Activated T-cell treated with anti-CD3 and anti-CD28 coated beads for 4 hours (primary cell): ENCODE measurements at places on chromosomes 13 and 19.

DNA sequence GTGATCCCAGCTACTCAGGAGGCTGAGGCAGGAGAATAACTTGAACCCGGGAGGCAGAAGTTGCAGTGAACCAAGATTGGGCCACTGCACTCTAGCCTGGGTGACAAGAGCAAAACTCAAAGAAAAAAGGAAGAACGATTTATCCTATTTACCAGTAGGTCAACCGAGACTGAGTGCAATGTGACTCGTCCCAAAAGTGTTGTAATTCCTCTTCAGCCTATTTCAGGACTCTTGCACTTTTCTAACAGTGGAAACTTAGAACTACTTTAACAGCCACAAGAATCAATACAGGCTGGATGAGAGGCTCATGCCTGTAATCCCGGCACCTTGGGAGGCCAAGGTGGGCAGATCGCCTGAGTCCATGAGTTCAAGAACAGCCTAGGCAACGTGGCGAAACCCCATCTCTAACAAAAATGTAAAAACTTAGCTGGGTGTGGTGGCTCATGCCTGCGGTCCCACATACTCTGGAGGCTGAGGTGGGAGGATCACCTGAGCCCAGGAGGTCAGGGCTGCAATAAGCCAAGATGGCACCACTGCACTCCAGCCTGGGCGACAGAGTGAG lies 4.3 kb upstream of the NR1H2 start:
- no peak for DNase-seq

- DNase-seq: no peak
Observed at GRCh38 chr13:94327318-94327717, 152.2 kb downstream of the DCT start.

DNA sequence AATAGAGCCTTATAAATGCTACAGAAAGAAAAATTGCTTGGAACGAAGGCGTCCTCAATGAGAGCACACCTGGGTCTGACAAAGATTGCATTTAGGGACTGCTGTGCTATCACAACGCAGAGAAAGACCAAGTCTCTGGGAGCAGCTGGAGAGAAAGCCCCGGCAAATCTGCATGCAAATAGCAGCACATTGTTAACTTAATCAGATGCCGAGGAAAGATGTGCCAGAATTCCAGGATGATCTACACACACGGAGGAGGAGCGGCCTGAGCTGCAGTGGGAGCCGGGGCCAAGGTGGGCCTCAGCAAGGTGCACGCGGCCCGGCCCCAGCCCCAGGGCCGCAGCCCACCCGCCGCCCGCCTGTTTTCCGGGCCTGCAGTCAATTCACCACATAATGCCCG lies 1.4 kb downstream of the ZNF536 start:
- no peak for DNase-seq

DNA sequence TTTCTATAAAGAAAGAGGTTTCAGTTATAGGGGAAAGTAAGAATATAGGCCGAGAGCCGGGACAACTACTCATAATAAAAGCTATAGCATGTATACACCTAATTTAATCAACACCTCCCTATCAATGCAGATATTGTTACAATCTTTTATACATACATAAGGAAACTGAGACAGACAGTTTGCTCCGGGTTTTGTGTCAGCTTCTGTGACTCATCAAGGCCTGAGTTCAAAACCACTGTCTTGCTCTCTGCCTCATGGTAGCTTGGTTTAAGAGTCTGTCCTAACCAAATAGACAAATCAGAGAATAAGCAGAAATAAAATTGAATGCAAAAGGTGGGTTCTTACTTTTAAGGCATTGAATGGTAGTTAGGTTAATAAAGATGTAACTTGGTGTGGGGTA lies 222.9 kb downstream of the GGACT start:
- no peak for DNase-seq

GRCh38 chr13:84121456-84121855 lies 239.2 kb upstream of the SLITRK1 start:
- no peak for DNase-seq

- no peak for DNase-seq
Observed at GRCh38 chr13:110916301-110917142, 1.7 kb upstream of the ANKRD10 start.

- no peak for DNase-seq
Observed at GRCh38 chr19:46945694-46946489, 73.7 kb upstream of the NPAS1 start.

- no peak for DNase-seq
Observed at GRCh38 chr19:41156207-41156606, 36.8 kb upstream of the CYP2S1 start.

- no peak for DNase-seq
Observed at GRCh38 chr13:54912367-54912766, 1883.8 kb downstream of the OLFM4 start.

- no peak for DNase-seq
Observed at GRCh38 chr13:100798739-100799361, 124.3 kb upstream of the TMTC4 start.

DNA sequence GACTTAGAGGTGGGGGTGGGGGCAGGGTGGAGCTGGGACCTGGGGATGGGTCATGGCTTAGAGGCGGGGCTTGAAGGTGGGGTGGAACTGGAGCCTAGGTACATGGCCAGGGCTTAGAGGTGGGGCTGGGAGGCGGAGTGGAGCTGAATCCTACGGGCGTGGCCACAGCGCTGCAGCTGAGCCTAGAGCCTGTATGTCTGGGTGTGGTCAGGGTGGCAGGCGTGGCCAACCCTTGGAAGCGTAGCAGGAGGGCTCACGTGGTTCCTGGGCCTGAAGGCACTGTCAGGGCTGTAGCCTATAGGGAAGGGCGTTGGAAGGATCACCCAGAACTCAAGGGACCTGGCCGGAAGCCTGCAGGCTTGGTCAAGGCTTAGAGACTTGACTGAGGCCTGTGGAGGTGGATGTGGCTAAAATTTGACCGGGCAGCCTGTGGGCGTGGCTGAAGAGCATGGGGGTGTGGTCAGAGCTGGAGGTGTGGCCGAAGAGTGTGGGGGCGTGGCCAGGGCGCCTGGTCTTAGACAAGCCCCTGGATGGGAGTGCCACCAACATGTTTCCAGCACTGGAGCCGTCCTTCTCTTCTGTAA lies 24.3 kb downstream of the COLGALT1 start:
- DNase-seq: no peak

DNA sequence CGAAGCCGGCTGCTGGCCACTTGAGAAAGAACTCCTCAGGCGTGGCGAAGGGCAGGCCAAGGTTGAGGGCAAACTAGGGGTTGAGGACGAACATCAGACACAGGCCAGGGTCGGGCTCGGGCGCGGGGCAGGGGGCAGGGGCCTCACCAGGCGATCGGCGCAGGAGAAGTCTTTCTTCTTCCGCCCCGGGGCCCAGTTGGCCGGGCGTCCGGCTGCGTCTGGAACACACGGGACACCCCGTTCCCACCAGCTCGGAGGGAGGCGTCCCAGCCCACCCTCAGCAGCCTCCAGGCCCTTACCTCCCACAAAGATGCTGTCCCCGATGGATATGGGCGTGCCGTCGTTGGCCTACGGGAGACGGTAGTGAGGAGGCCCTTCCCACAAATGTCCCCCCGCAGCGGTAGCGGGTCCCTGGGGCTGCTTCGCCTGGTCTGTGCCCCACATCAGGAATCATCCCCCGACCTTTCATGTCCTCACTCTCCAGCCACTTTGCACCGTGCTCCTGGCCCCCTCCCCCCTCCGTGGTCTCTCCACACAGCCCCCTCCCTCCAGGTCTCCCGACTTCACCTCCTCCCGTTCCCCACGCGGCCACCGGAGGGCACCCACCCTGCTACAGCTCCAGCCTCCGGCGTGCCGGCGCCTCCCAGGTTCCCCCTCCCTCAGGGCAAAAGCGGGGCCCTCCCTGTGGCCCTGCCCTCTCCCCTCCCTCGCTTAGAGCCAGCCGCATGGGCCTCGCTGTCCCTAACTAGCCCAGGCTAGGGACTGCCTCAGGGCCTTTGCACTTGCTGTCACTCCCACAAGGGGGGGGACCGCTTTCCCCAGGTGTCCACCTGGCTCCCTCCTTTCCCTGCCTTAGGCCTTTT lies 4.8 kb downstream of the PNKP start:
- no peak for DNase-seq

DNA sequence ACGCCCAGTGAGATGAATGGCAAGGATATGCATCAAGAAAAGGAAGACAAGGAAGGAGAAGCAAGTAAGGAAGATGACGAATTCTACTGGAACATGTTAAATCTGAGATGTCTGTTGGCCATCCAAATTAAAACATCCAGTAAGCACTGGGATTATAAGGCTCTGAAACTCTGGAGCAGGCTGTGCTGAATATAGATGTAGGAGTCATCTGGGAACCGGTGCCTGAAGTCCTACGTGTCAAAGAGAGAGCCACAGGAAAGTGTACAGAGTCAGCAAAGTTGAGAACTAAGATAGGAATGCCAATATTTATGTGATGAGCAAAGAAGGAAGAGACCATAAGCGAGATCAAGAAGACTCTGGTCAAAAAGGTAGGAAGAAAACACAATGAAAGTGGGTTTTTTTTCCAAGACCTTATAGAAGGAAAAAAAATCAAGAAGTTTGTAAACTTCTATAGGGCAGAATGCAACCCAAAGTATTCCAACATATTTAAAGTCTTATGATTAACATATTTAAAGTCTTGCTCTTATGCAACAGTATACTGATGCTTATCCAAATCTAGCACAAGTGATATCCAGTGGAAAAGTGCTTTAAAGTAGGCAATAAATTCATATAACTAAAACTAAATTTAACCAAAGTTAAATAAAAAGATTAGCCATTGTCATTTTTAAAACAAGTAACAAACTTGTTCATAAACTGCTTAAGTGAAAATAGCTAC lies 51.2 kb upstream of the EEF1AKMT1 start:
- DNase-seq: no peak

GRCh38 chr13:82654861-82655855 lies 1227.1 kb downstream of the SLITRK1 start:
- DNase-seq: no peak

- no peak for DNase-seq
Observed at GRCh38 chr19:35419046-35419445, 29.0 kb upstream of the FFAR2 start.

GRCh38 chr13:59975807-59976435 lies 187.8 kb downstream of the DIAPH3 start:
- DNase-seq: no peak

- DNase-seq: no peak
Observed at GRCh38 chr13:75365724-75366173, 116.2 kb downstream of the TBC1D4 start.

GRCh38 chr19:6113616-6114188 lies 3.4 kb upstream of the RFX2 start:
- no peak for DNase-seq

DNA sequence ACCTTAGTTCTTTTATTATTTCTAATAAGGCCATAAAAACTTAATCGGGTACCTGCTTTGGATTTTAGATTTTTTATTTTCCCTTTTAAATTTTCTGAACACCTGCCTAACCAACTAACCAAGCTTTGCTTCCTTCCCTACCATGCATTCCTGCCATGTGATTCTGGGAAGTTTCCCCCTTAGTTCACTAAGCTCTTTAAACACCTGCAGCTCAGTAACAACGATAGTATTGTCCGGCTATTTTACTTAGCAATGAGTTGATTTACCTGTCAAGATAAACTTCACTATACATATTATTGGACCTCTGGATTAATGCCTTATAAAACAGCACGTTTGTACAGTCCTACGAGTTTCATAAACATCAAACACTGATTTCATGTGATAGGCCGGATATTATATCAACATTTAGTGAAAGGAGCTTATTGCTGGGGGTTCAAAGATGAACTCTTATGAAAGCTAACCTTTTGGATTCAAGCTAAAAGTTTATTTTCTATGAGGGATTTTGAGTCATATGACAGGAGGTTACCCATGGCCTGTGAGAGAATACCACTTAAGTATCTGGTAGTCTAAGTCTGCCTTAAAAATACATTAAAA lies 81.0 kb upstream of the STARD13 start:
- DNase-seq: no peak

DNA sequence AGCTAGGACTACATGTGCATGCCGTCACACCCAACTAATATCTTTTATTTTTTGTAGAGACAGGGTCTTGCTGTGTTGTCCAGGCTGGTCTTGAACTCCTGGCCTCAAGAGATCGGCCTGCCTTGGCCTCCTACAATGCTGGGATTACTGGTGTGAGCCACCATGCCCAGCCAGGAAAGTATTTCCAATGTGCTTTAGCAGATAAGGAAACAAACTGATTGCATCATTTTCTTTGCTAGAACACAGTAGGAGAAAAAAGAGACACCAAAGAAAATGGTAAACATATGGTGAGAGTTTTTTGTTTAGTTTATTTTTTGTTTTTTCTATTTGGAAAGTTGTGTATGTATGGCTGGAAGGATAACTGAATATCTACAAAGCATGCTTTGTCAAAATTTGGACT lies 46.9 kb upstream of the AKAP11 start:
- no peak for DNase-seq

DNA sequence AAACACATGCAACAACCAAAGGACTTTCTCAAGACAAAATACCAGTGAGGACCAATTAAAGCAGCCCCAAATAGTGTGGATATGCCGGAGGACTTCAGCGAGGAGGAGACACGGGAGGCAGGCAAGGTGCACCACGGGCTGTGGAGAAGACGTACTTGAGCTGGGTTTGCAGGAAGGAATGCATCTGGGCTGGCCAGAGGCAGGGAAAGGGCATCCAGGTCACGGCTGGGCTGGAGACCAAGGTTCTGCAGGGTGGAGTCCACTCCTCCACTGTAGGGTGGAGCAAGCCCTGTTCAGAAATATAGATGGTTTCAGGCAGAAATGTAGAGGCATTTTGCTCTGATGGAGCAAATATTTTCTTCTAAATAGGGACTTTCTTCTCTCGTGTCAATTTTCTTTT lies 36.6 kb upstream of the MEDAG start:
- no peak for DNase-seq

DNA sequence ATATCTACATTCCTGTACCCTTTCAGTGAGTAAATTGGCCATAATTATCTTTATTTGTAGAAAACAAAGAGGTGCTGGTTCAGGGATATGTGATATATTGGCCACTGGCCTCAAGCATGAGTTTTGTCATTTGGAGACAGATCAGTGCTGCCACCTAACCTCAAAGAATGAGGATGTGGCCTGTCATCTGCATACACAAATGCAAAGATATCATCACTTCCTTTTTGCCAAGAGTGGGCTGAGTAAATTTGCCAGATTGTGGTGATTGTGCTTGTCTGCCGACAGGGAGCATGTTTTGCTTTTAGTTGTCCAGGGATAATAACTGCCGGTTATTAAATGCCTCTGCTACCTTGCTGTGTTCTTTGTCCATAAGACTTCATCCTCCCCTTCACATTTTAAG lies 44.2 kb downstream of the WASF3 start:
- no peak for DNase-seq

DNA sequence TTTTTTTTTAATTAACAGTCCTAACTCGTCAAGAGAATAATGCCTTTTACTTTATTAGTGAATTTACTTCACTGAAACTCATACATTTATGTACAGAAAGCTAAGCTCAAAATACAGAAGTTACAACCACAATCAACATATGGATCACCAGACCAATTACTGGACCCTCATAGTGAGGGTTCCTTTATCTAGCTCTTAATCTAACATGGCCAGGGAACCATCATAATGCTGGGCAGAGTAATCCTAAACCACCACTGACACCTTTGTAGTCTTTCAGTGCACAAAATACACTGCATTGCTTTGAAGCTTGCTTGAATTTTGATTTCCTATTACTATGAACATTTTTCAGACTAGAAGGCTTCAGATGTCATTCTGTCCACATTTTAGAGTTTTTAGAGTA lies 1406.6 kb upstream of the PCDH9 start:
- no peak for DNase-seq

- DNase-seq: no peak
Observed at GRCh38 chr13:36124236-36124822, 6.9 kb downstream of the DCLK1 start.

GRCh38 chr13:65892859-65893258 lies 1337.3 kb downstream of the PCDH9 start:
- no peak for DNase-seq

- DNase-seq: no peak
Observed at GRCh38 chr13:97719736-97720135, 233.7 kb upstream of the IPO5 start.

- DNase-seq: no peak
Observed at GRCh38 chr13:19888799-19889198, 25.4 kb upstream of the ZMYM5 start.
